ENCODE measurements at places on chromosomes 7 and 10. TPM values are rescaled to one million over a fixed set of nuclear protein-coding genes. Genes with fewer than 3 reads are reported as not detected.

RAPGEF5 gene
- 87.8 TPM for total RNA-seq

GBX1 gene
- total RNA-seq: not detected

DNA sequence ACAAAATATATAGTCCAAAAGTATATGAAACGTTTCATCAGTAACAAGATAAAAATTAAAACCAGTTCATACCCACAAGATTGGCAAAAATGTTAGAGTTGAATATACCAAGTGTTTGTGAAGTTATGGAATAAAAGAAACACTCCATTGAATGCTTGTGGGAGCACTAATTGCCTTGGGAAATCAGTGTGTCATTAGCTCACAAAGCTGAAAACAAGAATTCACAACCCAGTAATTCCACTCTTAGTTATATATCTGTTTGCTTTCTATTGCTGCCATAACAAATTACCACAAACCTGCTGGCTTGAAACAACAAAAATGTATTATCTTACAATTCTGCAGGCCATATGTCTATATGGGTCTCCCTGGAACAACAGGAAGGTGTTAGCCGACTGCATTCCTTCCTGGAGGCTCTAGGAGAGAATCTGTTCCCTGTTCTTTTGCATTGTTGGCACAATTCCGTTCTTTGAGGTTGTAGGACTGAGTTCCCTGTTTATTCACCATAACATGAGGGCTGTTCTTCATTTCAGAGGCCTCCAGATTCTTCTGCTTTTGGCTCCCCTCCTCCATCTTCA is 45.7 kb downstream of the SEM1 start:
- no peak for DNase-seq

DNA sequence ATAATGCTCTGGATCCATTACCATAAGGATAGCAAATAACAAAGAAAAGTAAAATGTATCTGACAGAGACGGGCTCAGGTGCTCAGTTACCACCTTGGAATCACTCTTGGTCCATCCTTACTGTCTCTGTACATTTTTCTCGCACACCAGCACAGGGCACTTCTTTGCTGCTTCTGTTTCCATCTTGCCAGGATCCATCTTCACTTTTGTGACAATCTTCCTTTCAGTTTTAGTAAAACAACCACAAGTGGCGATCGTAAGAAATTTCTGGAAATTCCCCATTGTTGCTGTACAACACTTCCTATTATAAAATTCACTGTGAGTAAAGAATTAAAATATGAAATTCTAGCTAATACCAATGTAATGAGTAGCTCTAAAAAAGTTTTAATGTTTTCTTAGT is 695.5 kb downstream of the GRM8 start:
- DNase-seq: no peak

DNA sequence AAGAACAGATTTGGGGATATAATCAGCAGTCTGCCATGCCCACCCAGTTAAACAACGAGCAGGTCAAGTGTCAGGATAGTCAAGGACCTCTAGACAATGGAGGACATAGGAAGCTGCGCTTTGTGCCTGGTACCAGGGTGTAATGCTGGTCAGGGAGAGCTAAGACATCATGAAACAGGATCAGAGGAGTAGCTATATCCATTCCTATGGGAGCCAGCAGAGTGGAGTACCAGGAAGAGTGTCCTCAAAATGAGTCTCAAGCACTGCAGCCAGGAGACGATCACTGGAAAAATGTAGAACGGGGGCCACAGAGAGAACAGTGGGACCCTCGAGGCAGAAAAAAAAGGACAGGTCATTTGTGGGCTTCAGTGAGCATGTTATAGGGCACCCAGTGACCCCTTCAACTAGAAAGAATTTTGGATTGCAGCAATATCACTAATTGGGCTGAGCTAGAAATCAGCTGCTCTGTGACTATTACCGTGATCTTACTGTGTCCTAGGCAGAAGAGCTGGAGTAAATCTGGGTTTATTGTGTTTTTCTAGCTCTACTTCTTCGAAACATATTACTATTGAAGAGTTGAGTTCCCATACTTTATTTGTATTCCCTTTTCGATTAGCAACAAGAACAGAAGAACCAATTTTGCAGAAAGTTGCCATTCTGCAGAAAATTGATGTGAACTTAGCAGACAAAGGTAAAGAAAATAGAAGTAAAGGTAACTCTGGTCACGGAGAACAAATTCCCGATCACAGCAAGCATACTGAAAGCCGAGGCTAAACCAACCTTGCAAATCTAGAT is 319.6 kb downstream of the AHR start:
- DNase-seq: no peak
